ENCODE measurements at places on chromosomes 3 and 15. TPM values are rescaled to one million over a fixed set of nuclear protein-coding genes. Genes with fewer than 3 reads are reported as not detected.

The FRMD5 gene
- 0.25 TPM for total RNA-seq

The CCDC54 gene
- total RNA-seq, result not detected

The ABHD2 gene
- total RNA-seq, result 663 TPM

The THBS1 gene
- 73.6 TPM for total RNA-seq

The GOLGA8S gene
- 0.05 TPM for total RNA-seq

The RARRES1 gene
- 6.9 TPM for total RNA-seq

- no peaks in the 10 kb centered on the region for H3K36me3 ChIP-seq
- DNase-seq, result no peak
Measured at GRCh38 chr3:153277029-153277428, 115.0 kb downstream of the RAP2B start.

- DNase-seq, result no peak
- no peak overlapping the region for H3K4me3 ChIP-seq
- no peaks in the 10 kb centered on the region for H3K36me3 ChIP-seq
- H3K27me3 ChIP-seq, result no peaks in the 10 kb centered on the region
Measured at GRCh38 chr15:32763295-32763694, 45.5 kb downstream of the GREM1 start.

- no peak for DNase-seq
- no peak overlapping the region for H3K27ac ChIP-seq
- H3K27me3 ChIP-seq, result no peaks in the 10 kb centered on the region
- no peaks in the 10 kb centered on the region for H3K36me3 ChIP-seq
- H3K4me3 ChIP-seq, result no peak overlapping the region
Measured at GRCh38 chr15:70306582-70306981, 208.9 kb upstream of the TLE3 start.

GRCh38 chr3:78496501-78496900, 1271.3 kb downstream of the ROBO1 start:
- H3K36me3 ChIP-seq, result no peaks in the 10 kb centered on the region
- DNase-seq, result no peak
- H3K4me3 ChIP-seq, result no peak overlapping the region
- no peak overlapping the region for H3K27ac ChIP-seq

DNA sequence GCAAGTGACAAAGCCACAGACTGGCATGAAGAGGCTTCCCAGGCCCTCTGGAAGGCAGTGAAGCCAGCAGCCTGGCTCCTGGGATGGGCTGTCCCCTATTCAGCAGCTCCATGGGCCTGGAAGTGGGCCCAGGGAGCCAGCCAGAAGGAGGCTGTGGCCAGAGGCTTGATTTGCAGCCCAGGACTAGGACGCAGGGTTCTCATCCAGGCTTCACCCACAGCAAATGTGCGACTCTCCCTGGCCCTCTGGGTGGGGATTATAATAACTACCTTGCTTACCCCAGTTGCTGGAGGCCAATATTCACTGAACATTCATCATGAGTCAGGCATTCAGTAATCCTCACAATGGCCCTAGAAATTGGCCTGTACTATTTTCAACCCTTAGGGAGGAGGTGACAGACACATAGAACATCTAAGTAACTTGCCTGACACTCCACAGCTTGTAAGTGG, 24.6 kb upstream of the SRP14 start:
- H3K27ac ChIP-seq, result no peak overlapping the region
- no peaks in the 10 kb centered on the region for H3K36me3 ChIP-seq
- peaks cover 1% of the 10 kb centered on the region for H3K4me1 ChIP-seq
- DNase-seq, result no peak
- H3K4me3 ChIP-seq, result no peak overlapping the region

DNA sequence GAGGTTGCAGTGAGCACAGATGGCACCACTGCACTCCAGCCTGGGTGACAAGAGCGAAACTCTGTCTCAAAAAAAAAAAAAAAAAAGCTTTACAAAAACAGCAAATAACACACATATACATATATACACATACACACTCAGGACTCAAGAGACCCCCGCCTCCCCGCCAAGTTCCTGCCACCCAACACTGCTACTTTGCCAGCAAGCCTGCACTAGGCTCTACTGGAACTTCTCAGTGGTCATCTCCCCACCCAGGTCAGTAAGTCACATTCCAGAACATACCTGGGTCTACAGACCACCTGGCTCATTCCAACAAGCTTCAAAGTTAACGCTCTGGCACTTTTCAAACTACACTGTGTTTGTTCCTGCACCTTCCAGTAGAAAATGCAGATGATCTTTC, 62.3 kb downstream of the SENP2 start:
- H3K4me1 ChIP-seq, result no peaks in the 10 kb centered on the region
- H3K4me3 ChIP-seq, result no peak overlapping the region
- no peak for DNase-seq
- H3K36me3 ChIP-seq, result no peaks in the 10 kb centered on the region
- no peaks in the 10 kb centered on the region for H3K27me3 ChIP-seq
- H3K27ac ChIP-seq, result no peak overlapping the region

DNA sequence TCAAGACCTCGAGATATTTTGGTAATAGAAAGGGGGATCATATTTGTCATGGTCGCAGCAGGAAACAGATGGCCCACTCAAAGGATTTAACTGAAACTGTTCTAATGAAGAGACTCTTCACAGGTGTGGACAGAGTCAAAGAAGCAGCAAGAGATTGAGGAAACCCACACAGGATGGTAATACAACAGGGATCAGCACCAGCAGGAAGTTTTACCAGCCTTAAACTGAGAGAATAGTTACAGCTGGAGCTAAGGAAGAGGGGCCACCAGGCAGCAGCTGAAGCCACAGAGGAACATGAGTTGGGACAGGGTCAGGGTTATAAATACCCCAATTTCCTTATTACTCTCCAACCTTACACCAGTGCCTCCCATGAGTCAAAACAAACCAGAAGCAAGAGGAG, 131.8 kb upstream of the UBE2E2 start:
- no peaks in the 10 kb centered on the region for H3K36me3 ChIP-seq
- H3K4me3 ChIP-seq, result no peak overlapping the region
- H3K4me1 ChIP-seq, result no peaks in the 10 kb centered on the region
- no peak for DNase-seq
- H3K27ac ChIP-seq, result no peak overlapping the region

DNA sequence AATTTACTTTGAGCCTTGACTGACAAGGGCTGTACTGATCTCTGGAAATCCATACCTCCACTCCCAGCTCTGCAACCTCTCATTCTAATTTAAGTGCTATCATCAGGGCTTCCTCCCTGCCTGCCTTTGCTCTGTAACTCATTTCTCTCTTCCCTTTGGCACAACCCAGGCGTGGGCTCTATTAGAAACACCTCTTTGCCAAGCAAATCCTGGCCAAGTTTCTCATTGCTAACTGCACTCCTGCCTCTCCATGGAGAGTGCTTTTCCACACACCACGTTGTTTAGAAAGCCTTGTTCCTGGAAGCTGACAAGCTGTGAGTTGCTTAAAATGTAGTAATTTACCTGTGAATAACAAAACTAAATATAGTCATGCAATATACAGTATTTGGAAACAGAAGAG, 20.1 kb upstream of the FSTL1 start:
- H3K4me3 ChIP-seq, result no peak overlapping the region
- no peaks in the 10 kb centered on the region for H3K4me1 ChIP-seq
- H3K27ac ChIP-seq, result no peak overlapping the region
- H3K27me3 ChIP-seq, result no peaks in the 10 kb centered on the region

GRCh38 chr15:97096303-97096835, 765.9 kb downstream of the NR2F2 start:
- H3K27ac ChIP-seq, result no peak overlapping the region
- H3K4me1 ChIP-seq, result no peaks in the 10 kb centered on the region
- H3K36me3 ChIP-seq, result no peaks in the 10 kb centered on the region
- no peak for DNase-seq

- DNase-seq, result no peak
- H3K27ac ChIP-seq, result no peak overlapping the region
- H3K27me3 ChIP-seq, result no peaks in the 10 kb centered on the region
- no peak overlapping the region for H3K4me3 ChIP-seq
Measured at GRCh38 chr3:43549626-43550290, 72.1 kb downstream of the ANO10 start.

GRCh38 chr3:187736418-187736871, 8.8 kb downstream of the BCL6 start:
- no peaks in the 10 kb centered on the region for H3K27me3 ChIP-seq
- DNase-seq, result no peak
- H3K27ac ChIP-seq, result peak overlapping the region; percentile 100
- H3K4me3 ChIP-seq, result peak overlapping the region; percentile 80
- H3K4me1 ChIP-seq, result peaks cover 10% of the 10 kb centered on the region

GRCh38 chr3:11582191-11582968, 61.3 kb downstream of the VGLL4 start:
- DNase-seq, result no peak
- H3K27ac ChIP-seq, result no peak overlapping the region
- no peaks in the 10 kb centered on the region for H3K4me1 ChIP-seq

DNA sequence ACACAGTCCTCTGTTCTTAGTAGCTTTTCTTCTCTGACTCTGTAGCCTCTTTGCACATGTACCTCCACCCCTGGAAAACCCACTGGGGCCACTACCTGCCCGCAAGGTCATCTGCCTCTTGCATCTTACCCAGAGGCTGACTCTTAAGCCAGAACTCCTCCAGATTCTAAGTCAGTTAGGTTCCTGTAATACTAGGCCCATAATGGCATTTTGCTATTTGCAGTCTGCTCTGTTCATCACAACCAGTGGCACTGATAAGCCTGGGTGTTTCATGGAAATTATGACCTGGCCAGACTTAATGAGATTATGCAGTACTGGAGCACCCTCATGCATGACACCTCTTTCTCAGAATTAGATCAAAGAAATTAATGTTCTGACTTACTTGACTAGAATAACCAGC, 31.7 kb upstream of the ATG7 start:
- no peak overlapping the region for H3K4me3 ChIP-seq
- no peak for DNase-seq
- no peaks in the 10 kb centered on the region for H3K27me3 ChIP-seq
- no peaks in the 10 kb centered on the region for H3K4me1 ChIP-seq
- no peaks in the 10 kb centered on the region for H3K36me3 ChIP-seq

Data from liver (tissue), 10 donors.